ENCODE measurements at places on chromosomes 16 and 17.

- peak; percentile 37 for DNase-seq
Measured at GRCh38 chr16:48353565-48354163, 31.5 kb downstream of the SIAH1 start.

GRCh38 chr17:50036455-50037261, 19.3 kb upstream of the ITGA3 start:
- DNase-seq: no peak

- no peak for DNase-seq
Measured at GRCh38 chr17:30174556-30174955, 57.9 kb downstream of the NSRP1 start.

- no peak for DNase-seq
Measured at GRCh38 chr16:86498155-86498670, 12.1 kb upstream of the FOXF1 start.

- DNase-seq: no peak
Measured at GRCh38 chr16:11560701-11561453, 25.8 kb downstream of the LITAF start.

DNA sequence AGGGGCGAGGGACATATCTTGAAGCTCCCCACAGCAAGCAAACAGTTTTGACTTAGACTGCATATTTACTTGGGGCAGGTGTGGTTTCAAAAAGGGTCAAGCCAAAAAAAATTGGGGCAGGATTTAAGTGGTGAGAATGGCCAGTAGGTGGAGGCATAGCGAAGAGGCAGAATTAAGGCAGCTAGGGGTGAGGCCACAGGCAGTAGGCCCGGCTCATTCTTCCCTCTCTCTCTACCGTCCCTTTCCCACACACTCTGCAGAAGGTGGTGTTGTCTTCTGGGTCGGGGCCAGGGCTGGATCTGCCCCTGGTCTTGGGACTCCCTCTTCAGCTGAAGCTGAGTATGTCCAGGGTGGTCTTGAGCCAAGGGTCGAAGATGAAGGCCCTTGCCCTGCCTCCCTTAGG, 2.6 kb downstream of the SHBG start:
- no peak for DNase-seq

- DNase-seq: no peak
Measured at GRCh38 chr17:63399316-63399715, 46.8 kb downstream of the CYB561 start.

DNA sequence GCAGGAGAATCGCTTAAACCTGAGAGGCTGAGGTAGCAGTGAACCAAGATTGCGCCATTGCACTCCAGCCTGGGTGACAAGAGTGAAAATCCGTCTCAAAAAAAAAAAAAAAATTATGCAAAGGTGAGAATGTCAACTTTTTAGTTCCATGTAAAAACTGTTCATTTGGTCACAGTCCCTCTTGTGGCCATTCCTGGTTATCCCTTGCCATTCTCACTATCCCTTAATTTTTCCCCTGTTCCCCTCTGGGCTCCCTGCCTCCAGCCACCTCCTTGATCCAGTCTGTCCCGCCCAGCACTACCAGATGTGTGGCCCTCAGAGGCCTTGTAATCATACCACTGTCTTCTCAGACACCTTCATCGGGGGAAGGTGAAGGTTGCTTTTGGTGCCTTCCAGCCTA, 23.4 kb downstream of the DCAF7 start:
- no peak for DNase-seq

DNA sequence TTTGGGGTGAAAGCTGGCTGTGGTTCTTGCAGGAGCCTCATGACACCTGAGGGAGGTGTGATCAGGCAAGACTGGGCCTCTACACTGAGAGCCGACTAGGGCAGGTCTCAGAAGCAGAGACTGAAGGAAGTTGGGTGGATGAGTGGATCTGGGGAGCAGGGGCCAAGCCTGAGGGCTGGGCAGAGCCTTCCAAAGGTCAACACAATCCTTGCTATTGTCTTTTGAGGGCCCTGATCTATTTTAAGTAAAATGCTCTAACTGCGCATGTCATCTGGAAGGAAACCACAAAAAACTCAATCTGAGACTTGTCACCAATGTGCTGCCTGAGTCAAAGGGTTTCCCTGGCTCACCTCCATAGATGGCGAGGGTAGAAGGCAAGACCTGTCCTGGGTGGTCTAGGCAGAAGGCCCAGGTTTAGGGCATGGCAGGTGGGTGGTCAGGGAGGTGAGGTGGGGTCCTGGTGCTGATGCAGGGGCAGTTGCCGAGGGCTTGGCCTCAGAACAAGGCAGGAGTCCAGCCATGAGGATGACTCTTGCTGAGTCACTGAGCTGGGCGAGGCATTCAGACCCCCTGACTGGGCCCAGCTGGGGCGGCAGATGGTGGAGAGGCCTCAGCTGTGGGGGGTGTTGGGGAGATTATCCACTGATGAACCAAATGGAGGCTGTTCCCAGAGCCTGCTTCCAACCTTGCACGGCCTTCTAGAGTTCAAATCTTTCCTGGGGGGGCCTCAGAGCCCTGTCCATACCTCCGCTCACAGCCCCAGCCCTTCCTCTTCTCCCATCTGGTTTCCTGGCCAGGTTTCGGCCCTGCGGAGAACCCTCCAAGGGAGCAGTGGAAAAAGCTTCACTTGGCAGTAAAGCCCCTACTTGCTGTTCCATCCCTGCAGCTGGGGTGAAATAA, 5.1 kb downstream of the MVP start:
- DNase-seq: no peak

- DNase-seq: no peak
Measured at GRCh38 chr17:14211801-14212200, 24.9 kb downstream of the CDRT15 start.

GRCh38 chr17:19359856-19360255, 2.7 kb downstream of the B9D1 start:
- no peak for DNase-seq

GRCh38 chr17:38709864-38710603, 5.0 kb downstream of the MLLT6 start:
- DNase-seq: no peak

DNA sequence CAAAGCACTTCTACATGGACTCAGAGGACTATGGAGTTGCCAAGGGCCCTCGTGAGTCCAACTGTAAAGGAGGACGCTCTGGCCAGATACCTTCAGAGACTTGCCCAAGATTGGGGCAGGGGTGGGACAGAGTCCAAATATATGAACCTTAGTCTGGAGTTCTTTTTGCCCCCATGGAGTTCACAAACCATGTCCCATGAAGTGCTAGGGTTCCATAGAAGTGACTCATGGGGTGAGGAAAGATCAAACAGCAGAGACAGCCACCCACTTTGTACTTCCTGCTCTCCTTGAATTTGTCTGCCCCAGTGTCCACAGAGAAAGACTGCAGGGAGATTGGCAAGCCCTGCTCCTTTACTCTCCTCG, 29.0 kb downstream of the SRL start:
- DNase-seq: no peak

DNA sequence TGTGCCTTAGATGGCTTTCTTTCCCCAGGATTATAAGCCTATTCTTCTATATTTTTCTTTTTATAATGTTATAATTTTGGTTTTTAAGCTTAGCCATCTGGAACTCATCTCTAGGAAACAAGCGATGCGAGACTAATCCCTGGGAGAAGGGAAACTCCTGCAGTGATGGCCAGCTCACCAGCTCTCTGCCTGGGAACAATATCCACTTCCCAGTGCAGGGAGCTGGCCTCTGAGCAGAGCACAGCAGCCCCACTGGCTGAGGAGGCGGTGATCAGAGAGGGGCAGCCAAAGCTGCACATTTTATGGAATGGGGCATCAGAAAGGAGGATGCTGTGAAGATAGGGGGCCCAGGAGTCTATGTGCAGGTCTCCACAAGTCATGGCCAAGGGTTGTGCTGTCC, 183.3 kb downstream of the LGALS9B start:
- no peak for DNase-seq

- DNase-seq: no peak
Measured at GRCh38 chr16:73172241-73172972, 124.5 kb upstream of the ZFHX3 start.

DNA sequence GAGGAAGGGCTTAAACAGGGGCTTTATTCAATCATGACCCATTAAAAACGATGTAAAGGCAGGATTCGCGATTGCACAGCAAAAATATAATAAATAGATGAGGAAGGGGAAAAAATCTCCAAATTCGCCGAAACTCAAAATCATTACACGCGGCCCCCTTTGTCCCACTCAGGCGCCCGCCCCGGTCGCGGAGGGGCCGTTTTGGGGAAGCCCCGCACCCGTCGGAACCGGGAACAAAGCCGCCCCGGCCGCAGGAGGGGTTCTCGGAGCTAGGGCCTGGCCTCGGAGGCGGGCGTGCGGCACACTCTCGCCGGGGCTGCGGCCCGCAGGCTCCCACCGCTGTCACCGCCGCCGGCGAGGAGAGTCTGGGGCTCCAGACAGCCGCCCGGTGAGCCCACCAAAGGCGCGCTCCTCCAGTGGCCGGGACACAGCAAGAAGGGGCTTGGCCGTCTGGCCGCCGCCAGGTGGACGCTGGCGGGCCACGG, 521 bp downstream of the C16orf87 start:
- DNase-seq: no peak

GRCh38 chr17:16013943-16014407, 14.4 kb downstream of the TTC19 start:
- DNase-seq: no peak

- DNase-seq: no peak
Measured at GRCh38 chr17:67139784-67140665, 95.7 kb downstream of the CACNG1 start.

- no peak for DNase-seq
Measured at GRCh38 chr16:86575754-86576557, 2.4 kb upstream of the FOXL1 start.

- DNase-seq: no peak
Measured at GRCh38 chr16:50667497-50668367, 13.4 kb downstream of the SNX20 start.

DNA sequence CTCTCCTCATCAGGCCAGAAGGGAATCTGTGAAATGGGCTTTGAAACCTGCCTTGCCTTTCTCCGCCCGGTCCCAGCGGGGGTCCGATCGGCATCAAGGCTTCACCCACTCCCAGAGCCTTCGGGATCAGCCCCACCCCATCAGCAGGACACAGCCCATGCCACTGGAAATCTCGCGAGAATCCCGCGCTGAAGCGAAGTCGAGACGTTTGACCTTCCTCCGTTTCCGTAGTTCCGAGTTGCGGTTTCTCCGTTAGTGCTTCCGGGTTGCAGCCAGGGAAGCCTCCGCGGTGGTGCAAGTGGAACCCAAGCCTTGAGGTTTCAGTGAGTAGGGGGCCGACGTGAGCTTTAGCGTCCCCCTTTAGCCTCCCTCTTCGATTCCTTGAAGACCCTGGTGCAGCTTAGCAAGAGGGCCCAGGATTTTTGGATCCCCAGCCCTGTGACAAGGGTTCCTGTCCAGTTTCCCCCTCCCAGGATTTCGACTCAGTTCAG, at the start of gene COASY:
TSS of gene COASY (plus strand) at position 252 of the 491 bp plus-strand sequence. CDS start 475 bp downstream, outside the sequence.
- peak; percentile 96 for DNase-seq

DNA sequence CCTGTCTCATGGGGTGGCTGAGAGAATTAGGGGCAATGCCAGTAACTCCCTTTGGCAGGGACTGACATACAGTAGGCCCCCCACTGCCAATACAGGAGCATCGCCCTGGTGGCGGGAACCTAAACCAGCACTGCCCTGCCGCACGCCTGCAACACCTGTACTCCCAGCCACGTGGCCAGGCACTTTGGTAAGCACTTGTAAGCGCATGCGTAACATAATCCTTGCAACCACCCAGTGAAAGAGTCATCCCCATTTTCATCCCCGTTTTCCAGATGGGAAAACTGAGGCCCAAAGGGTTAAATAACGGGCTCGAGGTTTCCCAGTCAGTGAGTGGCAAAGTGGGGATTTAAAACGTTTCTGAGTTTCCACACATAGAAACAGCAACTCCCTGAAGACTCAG, 17.5 kb downstream of the SCN4A start:
- no peak for DNase-seq

GRCh38 chr16:70429888-70430666, 8.8 kb downstream of the ST3GAL2 start:
- peak; percentile 70 for DNase-seq

GRCh38 chr16:55325080-55325447, 1.1 kb downstream of the IRX6 start:
- no peak for DNase-seq

DNA sequence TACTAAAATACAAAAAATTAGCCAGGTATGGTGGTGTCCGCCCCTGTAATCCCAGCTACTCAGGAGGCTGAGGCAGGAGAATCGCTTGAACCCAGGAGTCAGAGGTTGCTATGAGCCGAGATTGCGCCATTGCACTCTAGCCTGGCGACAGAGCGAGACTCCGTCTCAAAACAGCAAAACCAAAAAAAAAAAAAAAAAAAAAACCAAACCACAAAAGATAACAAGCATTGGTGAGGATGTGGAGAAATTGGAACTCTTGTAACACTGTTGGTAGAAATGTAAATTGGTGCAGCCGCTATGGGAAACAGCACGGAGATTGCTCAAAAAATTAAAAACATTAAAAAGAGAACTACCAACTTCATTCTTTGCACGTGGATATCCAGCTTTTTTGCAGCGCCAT, 119.4 kb downstream of the OR1D5 start:
- DNase-seq: no peak

DNA sequence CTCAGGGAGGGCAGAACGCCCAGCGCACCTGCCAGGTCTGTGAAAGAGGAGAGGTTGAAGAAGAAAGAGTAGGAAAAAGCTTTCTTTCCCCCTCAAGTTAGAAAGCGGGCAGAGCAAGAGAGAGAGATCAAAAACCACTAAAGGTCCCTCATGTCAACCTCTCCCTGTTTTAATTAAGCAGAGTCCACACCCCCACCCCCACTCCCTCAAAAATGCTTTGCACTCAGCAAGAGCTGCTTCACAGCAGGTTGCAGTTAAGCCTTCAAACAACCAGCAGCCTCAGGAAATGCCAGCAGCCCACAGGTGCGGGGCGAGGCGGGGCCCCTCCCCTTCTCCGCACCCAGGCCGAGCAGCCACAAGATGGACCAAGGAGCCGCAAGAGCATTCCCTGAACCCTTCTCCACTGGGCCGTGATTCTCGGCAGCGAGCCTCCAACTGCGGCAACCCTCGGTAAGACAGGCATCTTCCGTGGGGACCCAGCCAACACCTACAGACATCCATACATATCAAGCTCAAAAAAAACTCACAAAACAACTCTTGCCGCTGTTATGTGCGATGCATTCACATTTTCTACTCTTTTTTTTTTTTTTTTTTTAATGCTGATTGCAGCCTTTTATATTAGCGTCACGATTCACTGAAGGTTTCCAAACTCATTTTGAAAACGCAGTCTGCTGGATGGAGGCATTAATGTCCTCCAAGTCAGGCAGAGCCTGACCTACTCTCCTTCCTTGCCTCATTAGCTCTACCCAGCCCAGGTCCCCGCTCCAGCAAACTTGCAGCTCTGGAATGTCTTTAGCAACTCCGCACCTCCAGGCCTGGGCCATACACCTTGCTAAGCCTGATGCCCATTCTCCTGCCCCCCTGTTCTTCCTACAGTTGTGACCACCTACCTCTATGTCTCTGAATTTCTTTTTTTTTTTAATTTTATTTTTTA, 66.1 kb downstream of the AXIN2 start:
- DNase-seq: no peak

- no peak for DNase-seq
Measured at GRCh38 chr17:48051706-48052486, 3.7 kb downstream of the NFE2L1 start.

GRCh38 chr17:4610656-4611055, 26.3 kb downstream of the SMTNL2 start:
- no peak for DNase-seq

- DNase-seq: no peak
Measured at GRCh38 chr16:4019371-4019791, 96.9 kb downstream of the ADCY9 start.

Data from GM12878 (cell line).